ENCODE measurements at places on chromosomes 13 and 19.

DNA sequence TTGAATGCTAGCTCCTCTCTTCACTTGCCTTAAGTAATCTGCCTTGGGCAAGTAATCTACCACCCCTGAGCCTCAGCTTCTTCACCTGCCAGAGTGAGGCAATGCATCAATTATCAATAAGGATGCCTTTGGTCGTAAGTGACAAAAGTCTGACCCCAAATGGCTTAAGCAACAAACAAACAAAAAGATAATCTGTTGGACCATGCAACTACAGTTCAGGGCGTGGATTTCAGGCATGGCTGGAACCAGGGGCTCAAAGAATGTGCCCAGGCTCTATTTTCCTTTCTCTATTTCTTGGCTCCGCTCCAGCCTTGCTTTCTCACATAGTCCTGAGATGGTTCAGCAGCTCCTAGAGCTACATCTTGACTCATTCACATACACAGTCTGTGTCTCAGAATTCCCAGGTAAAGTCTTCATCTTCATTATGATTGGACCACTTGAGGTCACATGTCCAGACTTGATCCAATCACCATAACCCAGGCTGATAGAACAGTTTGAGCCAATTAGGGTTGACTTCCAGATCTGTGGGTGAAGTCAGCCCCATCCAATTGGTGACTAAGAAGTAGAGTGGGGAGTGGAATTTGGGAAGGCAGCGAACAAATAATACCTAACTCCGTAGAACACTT, 29.6 kb downstream of the ACSBG2 start:
- DNase-seq: no peak

DNA sequence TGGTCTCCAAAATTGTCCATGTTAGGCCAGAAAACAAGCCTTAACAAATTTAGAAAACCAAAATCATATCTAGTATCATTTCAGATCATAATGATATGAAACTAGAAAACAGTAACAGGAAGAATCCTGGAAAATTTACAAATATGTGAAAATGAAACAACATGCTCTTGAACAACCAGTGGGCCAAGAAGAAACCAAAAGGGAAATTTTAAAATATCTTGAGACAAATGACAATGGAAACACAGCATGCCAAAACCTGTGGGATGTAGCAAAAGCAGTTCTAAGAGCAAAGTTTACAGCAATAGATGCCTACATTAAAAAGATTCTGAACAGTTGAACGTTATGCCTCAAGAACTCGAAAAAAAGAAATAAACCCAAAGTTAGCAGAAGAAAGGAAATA, 32.6 kb downstream of the VWA8 start:
- no peak for DNase-seq

DNA sequence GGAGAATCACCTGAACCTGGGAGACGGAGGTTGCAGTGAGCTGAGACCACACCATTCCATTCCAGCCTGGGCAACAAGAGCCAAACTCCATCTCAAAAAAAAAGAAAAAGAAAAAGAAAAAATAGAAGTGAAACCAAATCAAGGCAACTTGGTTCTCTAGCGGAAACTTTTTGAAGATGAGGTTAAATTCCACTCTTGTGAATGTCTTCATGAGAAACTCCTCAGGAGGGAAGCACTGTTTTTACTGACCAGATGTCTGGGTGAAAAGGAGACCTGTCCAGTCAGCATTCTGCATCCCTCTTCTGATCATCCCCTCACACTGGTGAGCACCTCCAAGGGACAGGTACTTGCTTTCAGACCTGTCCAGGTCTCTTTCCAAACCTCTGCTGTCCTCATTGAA, 15.8 kb downstream of the BRD4 start:
- no peak for DNase-seq

DNA sequence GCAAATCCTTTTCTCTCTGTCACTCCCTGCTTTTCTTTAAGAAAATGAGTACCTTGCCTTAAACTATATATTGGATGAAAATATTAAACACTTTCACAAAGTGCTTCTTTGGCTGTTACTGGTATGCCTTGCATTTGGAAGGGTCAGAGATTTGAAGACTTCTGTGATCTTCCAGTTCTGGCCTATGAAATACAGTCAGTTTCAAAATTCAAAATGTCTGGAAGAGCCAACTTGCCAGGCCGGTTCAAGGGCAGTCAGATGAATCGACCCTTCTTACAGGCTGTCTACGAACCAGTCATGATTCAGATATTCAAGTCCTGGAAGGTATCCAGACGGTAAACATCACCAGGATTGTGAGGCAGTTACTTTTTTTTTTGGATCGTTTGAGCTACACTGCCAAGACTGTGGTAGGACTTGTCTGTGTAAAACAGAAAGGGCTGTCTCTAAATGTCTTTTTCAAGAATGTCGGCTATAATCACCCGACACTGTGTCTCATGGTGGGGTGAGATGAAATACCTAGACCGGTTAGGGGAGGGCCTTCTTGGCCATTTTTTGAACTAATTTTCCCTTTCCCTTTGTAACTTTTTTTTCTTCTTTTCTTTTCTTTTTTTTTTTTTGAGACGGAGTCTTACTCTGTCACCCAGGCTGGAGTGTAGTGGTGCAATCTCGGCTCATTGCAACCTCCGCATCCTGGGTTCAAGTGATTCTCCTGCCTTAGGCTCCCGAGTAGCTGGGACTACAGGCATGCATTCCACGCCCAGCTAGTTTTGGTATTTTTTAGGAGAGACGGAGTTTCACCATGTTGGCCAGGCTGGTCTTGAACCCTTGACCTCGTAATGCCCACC, 11.2 kb downstream of the ACTN4 start:
- DNase-seq: no peak

DNA sequence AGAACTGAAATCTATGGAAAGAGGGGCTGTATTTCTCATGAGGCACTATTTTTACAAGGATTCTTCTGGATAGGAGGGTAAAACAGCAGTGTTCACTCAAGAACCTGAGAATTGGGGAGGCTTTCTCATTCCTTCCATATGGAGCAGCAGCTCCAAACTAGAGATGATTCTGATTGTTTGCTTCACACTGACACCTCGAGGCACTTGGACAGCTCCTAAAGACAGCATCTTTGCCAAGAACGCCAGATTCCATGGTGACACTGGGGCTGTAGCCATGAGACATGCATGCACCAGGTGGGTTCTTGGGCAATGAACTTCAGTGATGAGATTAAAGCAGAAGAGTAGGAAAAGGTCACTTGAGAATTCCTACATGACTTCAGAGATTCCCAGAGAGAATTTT, 361.5 kb upstream of the HTR2A start:
- no peak for DNase-seq

GRCh38 chr19:38216785-38217641, 7.0 kb downstream of the DPF1 start:
- no peak for DNase-seq

DNA sequence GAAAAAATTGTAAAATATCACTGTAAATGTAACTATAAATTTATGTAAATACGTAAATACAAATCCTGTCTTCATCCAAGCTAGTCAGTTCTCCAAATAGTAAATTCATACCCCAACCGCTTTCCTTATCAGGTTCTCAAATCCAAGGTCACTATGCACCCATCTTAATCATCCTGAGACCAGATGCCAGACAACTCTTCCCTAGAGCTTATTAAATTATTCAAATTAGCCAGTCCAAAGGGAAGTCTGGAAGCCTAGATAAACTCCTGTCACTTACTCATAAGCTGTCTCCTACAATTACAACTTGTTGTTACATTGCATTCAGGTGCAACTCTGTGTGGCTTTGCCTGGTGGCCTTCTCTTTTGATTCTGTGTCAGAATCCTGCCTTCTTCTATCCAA, 836.1 kb upstream of the PCDH20 start:
- DNase-seq: no peak

- no peak for DNase-seq
These were observed 5.2 kb downstream of the C13orf46 start for GRCh38 chr13:113968463-113969310.

DNA sequence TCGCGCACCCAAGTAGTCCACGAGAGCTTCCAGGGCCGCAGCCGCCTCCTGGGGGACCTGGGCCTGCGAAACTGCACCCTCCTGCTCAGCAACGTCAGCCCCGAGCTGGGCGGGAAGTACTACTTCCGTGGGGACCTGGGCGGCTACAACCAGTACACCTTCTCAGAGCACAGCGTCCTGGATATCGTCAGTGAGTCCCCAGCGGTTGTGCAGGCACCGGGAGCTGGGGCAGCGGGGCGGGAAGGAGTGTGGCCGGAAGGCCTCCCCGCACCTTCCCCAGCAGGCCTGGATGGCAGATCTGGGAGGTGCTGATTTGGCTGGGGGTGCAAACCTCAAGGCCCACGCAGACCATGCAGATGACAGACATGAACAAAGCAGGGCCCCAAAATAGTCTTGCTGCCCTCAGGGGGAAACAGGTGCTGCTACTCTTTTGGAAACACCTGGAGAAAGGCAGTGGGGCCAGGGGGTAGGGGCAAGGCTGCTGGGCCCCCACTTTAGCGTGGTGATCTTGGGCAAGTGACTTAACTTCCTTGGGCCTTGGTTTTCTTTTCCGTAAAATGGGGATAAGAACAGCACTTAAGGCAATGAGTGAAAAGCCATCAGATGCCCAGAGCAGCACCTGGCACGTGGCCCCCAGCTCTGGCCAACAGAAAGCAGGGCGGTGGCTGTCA, 4.0 kb downstream of the MAG start:
- DNase-seq: no peak

GRCh38 chr13:57932061-57932460, 300.5 kb downstream of the PCDH17 start:
- DNase-seq: no peak

DNA sequence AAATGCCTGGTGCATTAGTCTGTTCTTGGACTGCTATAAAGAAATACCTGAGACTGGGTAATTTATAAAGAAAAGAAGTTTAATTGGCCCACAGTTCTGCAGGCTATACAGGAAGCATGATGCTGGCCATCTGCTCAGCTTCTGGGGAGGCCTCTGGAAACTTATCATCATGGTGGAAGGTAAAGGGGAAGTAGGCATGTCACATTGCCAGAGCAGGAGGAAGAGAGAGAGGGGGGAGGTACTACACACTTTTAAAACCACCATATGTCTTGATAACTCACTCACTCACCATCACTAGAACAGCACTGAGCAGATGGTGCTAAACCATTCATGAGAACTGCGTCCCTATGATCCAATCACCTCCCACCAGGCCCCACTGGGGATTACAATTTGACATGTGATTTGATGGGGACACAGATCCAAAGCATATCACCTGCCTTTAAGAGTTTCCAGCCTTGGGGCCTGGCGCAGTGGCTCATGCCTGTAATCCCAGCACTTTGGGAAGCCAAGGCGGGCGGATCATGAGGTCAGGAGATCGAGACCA, 219.0 kb downstream of the KATNAL1 start:
- no peak for DNase-seq

DNA sequence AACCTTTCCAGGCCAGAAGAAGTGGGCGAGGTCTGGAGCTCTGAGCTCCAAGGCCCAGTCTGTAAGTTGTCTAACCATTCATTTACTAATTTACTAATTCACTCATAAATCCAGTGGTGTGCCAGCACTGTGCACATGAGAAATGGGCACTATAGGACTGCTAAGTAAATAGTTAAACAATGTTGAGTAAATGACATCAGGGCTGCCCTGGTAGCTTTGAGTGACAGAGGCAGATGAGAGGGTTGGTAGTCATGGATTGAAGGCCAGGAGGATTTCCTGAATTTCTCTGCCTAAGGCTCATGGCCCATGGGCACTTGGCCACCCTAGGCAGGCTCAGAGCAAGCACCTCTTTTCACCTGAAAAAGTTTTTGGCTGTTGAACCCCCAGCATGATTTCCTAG, 216.9 kb upstream of the RXFP2 start:
- DNase-seq: no peak

GRCh38 chr13:84121456-84121855, 239.2 kb upstream of the SLITRK1 start:
- peak; percentile 7 for DNase-seq

DNA sequence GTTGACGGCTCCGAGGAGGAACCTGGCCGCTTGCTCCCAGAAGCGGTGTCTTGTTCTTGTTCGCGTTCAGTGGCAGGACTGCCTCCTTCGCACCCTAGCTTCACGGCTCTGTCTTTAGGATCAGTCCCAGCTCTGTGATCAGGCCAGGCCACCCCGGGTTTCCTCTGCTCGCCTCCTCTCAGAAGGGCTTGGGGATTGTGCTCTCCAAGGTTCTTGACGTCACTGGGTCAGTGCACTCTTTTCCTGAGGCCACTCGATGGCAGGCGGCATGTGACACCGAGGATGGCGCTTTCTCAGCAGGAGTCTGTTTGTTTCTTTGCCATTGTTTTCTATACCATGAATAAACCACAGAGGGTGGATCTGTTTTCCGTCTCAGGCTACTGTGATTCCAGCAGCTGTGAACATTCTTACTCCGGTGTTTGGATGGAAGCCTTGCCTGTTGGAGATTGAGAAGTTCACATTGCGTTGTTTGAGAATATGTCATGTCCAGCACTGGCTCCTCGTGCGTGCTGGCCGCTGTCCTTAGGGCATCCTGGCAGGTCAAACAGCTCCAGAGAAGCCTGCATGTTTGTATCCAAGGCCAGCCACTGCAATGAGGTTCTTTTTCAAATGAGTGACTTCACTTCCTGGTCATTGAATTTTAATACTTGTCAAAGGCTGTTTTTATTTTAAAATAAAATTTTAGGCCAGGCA, 44.5 kb downstream of the SLC7A9 start:
- DNase-seq: no peak

DNA sequence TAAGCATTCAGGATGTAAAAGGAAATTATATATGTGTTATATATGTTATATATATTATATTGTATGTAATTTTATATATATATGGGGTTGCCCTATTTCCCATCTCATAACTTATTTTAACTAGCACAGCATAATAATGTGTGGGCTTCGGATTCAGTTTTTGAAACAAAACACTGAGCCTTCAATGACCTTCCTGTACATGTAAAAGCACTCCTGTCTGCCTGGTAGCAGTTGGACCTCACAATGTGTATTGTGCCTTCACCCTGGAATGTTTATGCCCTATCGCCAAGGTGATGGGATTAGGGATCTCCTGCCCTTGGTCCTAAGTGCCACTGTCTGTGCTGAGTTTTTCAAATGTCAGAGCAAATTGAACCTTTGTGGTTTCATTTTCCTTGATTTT, 968.8 kb downstream of the TUBA3C start:
- DNase-seq: no peak

DNA sequence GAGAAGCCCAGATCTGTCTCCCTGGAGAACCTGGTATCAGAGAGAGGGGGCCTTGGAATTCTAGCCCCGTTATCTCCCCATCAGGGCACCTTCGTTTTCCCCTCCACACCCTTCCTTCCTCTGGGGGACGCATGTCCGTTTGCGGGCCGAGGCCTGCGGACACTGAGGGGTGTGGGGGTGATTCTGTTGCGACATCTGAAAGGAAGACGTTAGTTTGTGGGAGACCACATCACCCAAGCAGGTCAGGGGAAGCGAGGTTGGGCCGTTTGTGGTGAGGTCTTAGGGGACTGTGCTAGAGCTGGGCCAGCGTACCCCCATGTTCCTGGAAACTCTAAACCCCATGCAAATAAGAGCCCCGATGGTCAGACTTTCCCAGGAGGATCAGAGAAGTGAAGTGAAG, 3.7 kb upstream of the HSH2D start:
- no peak for DNase-seq

GRCh38 chr13:63463782-63464610, 2048.3 kb upstream of the PCDH20 start:
- no peak for DNase-seq

GRCh38 chr13:50334115-50334778, 319.0 kb downstream of the KCNRG start:
- DNase-seq: no peak

GRCh38 chr13:85512421-85512820, 286.8 kb downstream of the SLITRK6 start:
- DNase-seq: no peak

All from iPS-NIHi11 (cell line).